Choroid plexus epithelial cell (primary cell): ENCODE measurements at places on chromosomes 12 and 14.
A peak's percentile ranks its signal among the peaks of the same experiment; 100 is the strongest.

GRCh38 chr14:85534458-85535293 is 4.7 kb downstream of the FLRT2 start:
- DNase-seq = peak; percentile 44

DNA sequence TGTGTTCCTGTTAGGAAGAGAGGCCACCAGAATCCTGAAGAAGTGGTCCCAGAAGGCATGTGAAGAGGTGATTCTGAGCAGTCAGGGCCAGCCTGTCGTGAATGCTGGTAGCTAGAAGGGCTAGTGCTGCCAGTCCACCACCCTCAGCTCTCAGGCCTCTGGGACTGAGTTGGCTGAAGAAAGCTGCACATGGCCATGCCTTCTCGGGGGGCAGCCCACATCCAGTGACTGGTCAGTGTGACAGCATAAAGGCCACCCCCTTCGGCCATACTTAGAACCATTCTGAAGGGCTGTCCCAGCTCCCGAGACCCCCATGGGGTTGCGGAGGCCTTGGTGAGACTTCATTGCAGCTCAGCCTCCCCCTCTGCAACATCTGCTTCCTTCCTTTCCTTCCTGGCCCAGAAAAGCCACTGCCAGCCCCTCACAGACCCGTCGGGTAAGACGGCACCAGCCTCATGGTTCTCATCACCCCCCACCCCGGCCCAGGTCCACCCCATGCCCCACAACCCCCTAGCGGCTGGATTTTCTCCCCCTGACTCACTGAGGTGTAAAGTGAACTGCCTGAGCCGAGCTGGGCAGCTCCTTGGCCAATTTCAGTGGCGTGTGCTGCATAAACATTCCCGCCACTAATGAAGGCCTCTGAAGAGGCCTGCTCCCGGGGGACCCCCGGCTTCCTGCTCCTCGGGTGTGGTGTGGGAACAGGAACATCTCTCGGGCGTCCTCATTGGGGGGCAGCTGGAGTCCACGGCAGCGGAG is 49.5 kb upstream of the DIO3 start:
- DNase-seq = peak; percentile 3

DNA sequence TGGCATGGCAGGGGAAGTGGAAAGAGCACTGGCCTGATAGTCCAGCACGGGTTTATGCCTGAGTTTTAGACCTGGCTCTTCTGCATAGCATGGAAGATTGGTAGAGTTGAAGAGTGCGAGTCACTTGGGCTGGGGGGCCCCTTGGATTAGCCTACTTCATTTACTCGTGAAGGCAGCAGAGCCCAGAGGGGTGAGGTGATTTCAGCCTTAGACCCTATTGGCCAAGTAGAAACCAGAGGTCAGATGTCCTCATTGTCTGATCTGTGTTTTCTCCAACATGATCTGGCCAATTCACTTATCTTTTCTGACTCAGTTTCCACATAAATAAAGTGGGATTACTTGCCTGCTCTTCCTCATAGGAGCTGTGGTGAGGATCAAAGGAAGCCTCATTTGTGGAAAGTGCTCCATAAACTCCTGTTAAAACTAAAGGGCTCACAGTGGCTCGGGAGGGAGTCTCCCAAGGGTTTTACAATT is 1.9 kb downstream of the PLEKHG3 start:
- no peak for DNase-seq

- DNase-seq = peak; percentile 59
These were observed 125.4 kb downstream of the DYRK2 start for GRCh38 chr12:67773896-67774295.

DNA sequence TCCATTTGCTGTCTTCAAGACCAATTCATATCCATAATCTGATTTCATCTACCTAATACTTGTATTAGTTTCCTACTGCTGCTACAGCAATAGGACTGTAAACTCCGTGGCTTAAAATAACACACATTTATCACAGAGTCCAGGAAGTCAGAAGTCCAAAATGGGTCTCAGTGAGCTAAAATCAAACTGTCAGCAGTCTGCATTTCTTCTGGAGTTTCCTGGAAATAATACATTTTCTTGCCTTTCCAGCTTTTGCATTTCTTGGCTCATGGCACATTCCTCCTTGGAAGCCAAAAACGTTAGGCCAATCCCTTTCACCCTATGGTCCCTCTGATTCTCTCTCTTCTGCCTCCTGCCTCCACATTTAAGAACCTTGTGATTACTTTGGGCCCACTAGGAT is 239.8 kb downstream of the PRKD1 start:
- no peak for DNase-seq

DNA sequence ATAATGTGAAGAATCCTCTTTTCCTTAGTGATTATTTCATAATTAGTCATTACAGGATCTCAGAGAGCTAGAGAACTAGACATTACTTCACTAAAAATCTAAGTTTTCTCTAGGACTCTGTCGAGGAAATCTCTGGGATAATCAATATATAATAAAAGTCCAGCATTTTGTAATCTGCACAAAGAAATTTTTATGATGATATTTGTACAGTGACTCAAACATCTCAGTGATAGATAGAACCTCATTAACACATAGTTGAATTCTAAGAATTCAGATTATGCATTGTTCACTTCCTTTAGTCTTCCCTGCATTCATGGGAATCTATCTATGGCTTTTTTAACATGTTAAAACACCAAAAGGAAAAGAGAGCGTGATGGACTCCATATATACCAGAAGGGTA is 11.0 kb downstream of the ITPR2 start:
- no peak for DNase-seq

DNA sequence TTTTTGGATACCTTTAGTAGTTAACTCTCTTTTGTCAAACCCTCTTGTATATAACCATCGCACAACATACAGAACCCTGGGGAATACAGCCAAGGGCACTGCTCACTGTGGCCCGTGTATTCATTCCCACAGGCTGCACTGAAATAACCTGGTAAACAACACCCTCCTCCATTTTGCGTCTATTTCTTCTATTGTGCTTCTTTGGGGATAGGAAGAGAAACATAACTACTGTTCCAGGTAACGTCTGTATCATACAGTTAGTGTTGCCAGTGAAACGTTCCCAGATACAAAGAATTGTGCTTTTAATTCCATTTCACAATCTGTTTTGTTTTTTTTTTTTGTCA is 9.6 kb downstream of the C12orf76 start:
- DNase-seq = no peak

DNA sequence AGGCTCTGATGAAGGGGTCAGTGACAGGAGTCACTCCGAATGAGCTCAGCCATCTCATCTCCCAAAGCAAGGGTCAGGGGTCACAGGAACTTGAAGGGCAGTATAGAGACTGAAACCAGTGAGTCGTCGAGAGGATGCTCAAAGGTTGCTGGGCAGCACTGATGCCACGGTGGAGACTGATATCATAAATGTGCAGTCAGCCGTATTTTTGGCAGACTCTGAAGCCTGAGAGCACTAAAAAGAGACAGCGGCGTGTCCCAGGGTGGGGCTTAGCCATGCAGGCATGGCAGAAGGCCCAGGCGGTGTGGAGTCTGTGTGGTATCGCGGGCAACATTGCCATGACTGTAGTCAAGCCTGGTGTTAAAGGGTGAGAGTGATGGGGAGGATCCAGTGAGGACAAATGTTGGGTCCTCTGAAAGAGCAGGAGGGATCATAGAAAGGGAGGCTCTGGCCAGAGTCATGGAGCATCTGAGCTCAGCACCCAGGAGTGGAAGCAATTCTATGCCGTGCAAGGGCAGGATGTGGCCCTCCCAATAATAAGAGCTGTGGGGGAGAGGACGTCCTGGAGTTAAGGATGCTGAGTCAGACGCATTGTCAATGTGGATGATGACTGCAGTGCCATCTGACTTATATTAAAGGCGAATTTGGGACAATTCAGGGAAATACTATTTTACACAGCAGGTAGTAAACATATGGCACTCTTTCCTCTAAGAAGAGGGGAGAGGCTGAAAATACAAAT is 241.2 kb upstream of the FKBP4 start:
- DNase-seq = no peak

GRCh38 chr14:68916358-68916941 is 62.7 kb downstream of the ACTN1 start:
- no peak for DNase-seq

- no peak for DNase-seq
These were observed 89.5 kb upstream of the OSBPL8 start for GRCh38 chr12:76649099-76649498.

DNA sequence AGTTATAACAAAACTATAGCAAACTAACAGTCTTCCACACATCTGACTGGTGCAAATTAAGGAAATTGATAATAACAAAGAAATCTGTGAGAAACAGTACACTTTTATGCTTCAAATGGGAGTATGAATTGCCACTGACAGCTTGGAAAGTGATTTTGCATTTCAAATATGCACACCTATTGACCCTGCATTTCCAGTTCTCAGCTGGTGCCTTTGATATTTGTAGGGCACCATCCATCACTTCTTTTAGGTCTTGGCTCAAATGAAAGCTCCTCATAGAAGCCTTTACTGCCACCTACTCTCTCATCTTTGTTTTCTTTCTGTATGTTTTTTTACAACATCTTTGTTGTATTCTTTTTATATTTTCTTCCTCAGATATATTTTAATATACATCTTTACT is 125.1 kb downstream of the ST8SIA1 start:
- no peak for DNase-seq

DNA sequence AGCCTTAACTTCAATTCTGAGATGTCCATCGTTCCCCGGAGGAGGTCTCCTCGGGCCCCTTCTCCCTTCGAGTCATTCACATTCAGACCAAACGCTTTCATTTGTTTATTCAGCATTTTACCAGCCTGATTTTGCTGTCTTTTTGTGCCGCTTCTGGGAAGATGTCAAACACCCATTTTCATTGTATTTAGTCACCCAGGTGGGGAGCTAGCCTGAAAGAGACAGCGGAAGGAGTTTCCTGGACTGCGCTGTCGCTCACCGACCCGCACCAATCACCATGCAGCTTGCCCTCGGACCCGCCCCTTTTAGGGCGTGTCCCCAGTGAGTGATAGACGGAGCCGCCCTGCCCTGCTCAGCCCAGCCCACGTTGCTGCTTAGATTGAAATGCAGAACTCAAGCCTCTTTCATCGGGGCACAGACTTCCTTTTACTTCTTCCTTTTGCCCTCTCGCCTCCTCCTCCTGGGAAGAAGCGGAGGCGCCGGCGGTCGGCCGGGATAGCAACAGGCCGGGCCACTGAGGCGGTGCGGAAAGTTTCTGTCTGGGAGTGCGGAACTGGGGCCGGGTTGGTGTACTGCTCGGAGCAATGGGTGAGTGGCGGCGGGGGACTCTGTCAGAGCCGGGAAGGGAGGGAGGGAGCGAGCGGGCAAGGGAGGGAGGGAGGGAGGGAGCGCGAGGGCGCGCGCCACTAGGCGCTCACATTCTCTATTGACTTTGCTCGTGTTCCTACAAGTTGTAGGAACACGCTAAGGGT is at the start of gene PAX9:
TSS of gene PAX9 (plus strand) at position 355 of the 752 bp plus-strand sequence. CDS start at position 585, 230 bp downstream.
- DNase-seq = peak; percentile 74

- DNase-seq = peak; percentile 41
These were observed 41.3 kb upstream of the C12orf71 start for GRCh38 chr12:27123642-27124041.

DNA sequence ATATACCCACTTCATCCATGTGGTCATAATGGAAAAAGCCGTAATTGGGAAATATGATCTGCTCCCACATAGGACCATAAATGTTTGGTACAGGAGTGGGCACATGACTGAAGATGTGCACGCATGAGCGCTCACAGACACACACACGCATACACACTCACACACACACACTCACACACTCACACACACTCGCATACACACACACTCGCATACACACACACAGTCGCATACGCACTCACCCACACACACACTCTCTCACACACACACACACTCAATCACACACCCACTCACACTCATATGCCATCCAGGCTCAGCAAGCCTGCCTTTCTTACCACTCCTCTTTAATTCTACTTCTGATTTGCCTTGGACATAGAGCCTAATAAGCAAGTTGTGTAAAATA is 45.6 kb upstream of the EGLN3 start:
- DNase-seq = no peak

GRCh38 chr12:88793096-88793495 is 212.8 kb upstream of the KITLG start:
- peak; percentile 57 for DNase-seq

DNA sequence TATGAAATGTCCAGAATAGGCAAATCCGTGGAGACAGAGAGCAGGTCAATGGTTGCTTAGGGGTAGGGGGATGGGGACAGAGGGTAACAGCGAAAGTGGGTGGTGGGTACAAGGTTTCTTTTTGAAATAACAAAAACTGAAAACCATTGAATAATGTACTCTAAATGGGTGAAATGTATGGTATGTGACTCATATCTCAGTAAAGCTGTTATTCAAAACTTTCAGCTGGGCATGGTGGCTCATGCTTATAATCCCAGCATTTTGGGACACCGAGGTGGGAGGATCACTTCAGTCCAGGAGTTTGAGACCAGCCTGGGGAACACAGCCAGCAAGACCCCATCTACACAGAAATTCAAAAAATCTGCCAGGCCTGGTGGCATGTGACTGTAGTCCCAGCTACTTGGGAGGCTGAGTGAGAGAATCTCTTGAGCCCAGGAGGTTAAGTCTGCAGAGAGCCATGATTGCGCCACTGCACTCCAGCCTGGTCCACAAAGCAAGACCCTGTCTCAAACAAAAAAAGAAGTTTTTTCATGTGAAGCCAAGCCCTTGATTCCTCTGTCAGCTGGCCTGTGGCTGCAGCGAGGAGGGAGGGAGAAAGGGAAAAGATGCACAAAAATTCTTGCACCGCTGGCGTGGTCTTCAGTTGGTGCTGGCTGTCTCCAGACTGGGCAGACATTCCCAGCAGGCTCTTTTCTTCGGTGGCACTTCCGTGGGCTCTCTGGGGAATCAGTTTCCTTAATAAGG is 248.2 kb downstream of the SLC41A2 start:
- DNase-seq = peak; percentile 28

DNA sequence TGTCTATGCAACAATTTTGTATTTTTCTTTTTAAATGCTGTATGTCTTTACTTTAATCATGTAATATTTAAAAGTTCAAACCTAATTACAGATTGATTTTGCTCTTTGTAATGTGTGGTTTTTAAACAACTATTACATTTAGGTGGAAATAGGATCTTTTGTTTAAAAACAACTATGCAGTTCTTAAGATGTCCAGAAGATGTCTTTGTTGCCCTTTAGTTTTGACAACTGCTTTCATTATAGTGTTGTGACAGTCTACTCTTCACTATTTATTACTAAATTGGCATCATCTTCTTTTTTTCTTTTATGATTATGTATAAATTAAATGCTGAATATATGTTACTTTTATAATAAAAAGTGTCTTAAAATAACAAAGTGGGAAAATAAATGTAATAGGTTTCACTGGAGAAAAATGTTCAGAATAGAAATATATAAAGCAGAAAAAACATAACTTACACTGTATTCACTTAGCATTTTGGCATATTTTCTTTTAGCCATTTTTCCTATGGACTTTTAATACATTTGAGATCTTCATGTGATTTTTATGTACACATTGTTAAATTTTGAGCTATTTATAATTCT is 27.1 kb upstream of the PCNX4 start:
- DNase-seq = peak; percentile 72
